ENCODE measurements at places on chromosomes 1 and 21.

DNA sequence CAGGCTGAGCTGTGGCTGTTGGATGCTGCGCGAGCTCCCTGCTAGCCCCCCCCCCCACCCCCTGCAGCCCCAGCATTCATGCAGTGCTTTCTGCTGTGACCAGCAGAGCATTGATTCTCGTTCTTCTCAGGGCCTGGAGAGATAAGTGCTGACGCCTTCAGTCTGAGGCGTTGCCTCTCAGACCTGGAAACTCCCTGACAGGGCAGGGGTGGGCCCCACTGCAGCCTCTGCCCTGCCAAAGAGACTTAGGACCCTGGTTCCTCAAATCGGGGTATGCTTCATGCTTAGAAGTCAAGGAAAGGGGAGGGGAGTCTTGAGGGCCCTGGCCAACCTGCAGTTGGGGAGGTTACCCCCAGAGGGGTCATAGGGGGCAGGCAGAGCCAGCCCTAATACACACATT, 38.5 kb downstream of the PTPRF start:
- DNase-seq: no peak

- DNase-seq: no peak
Measured at GRCh38 chr1:244919320-244920282, 55.3 kb upstream of the HNRNPU start.

- DNase-seq: no peak
Measured at GRCh38 chr1:31401241-31401640, 11.8 kb upstream of the SERINC2 start.

DNA sequence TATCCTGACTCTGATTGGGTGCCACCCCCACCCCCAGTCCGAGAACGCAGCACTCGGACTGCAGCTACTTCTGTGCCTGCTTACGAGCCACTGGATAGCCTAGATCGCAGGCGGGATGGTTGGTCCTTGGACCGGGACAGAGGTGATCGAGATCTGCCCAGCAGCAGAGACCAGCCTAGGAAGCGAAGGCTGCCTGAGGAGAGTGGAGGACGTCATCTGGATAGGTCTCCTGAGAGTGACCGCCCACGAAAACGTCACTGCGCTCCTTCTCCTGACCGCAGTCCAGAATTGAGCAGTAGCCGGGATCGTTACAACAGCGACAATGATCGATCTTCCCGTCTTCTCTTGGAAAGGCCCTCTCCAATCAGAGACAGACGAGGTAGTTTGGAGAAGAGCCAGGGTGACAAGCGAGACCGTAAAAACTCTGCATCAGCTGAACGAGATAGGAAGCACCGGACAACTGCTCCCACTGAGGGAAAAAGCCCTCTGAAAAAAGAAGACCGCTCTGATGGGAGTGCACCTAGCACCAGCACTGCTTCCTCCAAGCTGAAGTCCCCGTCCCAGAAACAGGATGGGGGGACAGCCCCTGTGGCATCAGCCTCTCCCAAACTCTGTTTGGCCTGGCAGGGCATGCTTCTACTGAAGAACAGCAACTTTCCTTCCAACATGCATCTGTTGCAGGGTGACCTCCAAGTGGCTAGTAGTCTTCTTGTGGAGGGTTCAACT, 2.1 kb downstream of the RBM15 start:
- no peak for DNase-seq

DNA sequence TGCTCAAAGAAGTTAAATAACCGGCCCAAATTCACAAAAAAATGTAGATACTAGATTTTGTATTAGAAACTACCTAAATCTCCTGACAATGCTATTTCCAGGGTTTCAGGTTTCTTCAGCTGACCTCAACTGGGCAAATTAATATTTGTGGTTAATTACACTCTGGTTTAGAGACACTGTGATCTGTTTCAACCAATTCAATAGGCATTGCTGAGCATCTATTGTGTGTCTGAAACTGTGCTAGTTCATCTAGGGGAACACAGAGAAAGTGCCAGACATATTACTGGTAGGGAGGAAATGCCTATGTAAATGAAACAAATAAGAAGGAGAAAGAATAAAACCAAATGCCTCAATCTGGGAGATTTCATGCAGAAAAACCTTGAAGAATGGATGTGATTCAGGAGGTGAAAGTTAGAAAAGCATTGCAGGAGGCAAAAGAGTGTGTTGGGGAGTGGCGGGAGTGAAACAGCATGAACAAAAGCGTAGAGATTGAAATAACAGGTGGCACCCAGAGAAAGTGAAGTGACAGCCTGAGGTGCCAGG, 51.3 kb upstream of the IVNS1ABP start:
- no peak for DNase-seq

GRCh38 chr21:42089093-42089631, 18.0 kb downstream of the UMODL1 start:
- DNase-seq: no peak

- peak; percentile 43 for DNase-seq
Measured at GRCh38 chr21:27681841-27682240, 715.0 kb upstream of the ADAMTS5 start.

DNA sequence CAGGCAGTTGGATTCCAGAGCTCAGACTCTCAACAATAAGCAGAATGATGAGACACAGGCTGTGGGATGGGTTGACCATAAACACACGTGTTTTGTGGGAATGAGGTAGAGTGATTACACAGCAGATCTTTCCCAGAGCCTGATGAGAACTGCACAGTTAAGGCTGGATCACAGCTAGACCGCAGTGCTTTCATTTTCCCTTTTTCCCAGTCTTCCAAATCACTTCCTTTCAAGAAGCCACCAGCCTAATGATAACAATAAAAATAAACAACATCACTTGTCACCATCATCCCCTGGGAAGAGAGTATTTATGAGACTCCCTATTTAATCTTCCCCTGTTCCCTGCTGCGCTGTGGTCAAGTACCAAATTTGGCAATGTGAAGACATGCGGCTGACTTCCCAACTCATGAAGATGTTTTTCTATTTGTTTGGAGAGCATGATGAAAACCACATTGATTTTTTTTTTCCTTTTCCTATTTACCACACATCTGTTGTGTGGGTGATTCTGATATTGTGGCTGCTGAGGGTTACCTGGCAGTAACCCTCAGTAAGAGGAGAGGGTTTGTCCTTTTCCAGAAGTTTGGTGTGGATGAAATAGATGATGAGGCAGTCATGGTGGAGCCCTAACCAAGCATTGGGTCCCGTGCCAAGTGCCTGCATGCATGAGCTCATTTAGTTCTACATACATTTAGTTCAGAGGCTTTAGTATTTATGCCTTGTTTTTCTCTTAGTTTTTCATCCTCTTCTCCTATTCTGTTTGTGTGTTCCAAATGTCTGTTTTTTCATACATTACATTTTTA, 248.9 kb upstream of the HOOK1 start:
- no peak for DNase-seq

GRCh38 chr1:202563818-202564217, 146.4 kb downstream of the SYT2 start:
- no peak for DNase-seq

DNA sequence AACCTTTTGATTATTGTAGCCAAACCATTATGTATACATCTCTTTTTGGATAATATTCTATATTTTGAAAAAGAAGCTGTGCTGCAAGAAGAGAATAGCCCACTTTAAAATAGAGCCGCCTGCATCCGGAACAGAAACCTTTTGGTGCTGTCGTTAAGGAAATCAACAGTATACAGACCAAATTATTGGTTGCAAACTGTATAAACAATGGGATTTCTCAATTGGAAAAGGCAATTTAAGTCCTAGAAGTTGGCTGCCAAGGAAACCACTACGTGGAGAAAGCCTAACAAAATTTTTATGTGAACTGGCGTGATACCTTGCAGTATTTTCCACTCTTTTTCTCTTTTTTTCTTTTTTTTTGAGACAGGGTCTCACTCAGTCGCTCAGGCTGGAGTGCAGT, 25.8 kb downstream of the DESI2 start:
- DNase-seq: no peak

- DNase-seq: no peak
Measured at GRCh38 chr1:205236951-205237475, 9.3 kb downstream of the TMCC2 start.

GRCh38 chr1:71304125-71304524, 223.3 kb upstream of the ZRANB2 start:
- no peak for DNase-seq

DNA sequence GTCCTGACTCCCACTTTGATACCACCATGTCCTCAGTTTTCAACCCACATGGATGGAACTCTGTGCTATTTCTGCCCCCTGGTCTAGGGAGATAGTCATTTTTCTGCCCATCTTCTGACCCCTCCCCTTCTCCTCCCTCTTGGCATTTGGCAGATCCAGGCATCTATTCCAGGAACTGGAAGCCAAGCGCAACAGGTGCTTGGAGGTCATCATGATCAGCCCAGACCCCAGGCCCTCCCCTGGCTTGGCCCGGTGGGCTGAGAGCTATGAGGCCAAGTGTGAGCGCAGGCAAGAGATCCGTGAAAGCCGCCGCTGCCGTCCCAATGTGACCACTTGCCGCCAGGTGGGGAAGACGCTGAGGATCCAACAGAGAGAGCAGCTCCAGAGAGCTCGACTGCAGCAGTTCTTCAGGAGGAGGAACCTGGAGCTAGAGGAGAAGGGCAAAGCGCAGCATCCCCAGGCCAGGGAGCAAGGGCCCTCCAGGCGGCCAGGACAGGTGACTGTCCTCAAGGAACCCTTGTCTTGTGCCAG, 4.0 kb downstream of the TRAF3IP3 start:
- DNase-seq: peak; percentile 10

- no peak for DNase-seq
Measured at GRCh38 chr1:35181790-35182455, 11.0 kb downstream of the SFPQ start.

GRCh38 chr1:7719468-7720094, 51.5 kb upstream of the VAMP3 start:
- DNase-seq: no peak

- peak; percentile 40 for DNase-seq
Measured at GRCh38 chr1:236141447-236142252, 689 bp upstream of the GPR137B start.

- DNase-seq: peak; percentile 21
Measured at GRCh38 chr1:90579212-90579802, 137.8 kb downstream of the BARHL2 start.

DNA sequence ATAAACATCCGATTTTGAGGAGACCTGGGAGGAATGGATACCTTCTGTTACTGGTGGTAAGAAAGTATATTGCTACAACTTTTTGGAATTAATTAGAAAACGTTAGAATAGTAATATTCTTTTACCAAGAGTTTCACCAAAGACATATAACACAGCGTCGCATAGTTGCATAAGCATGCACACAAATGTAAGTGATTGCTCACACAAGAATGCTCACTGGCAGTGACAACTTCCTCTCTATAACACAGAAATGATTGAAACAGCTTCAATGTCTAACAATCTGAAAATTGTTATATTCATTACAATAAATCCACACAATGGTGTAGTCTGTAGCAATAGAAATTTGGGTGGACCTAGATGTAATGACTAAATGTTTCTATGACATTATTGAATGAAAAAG, 998.6 kb downstream of the TTLL7 start:
- no peak for DNase-seq

DNA sequence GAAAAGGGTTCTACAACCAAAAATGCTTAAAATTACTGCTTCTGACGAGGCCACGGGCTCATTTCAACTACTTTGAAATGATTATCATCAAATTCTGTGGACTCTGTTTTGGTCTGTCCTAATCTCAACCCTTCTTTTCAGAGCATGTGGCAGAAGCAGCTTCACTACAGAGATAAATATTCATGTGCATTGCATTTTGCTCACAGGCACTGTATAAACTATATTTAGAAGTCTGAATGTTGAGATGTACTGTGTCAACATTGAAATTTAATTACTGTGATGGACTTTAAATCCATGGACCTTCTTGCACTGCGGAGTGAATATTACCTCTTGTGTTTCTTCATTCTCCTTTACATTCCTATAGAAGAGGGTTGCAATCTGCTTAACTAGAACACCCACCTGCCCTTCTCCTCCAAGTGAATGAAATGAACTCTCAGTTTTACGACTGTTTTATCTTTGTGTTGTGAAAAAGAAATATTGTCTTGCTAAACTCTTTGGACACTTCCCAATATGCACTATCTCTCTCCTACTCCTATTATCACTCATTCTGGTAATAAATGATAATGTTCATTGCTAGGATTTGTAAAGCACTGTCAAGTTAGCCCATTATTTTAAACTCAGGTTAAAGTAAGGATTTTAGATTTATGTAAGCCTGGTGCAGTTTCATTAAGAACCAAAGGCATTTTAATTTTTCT, 281.2 kb upstream of the ST6GALNAC5 start:
- no peak for DNase-seq

DNA sequence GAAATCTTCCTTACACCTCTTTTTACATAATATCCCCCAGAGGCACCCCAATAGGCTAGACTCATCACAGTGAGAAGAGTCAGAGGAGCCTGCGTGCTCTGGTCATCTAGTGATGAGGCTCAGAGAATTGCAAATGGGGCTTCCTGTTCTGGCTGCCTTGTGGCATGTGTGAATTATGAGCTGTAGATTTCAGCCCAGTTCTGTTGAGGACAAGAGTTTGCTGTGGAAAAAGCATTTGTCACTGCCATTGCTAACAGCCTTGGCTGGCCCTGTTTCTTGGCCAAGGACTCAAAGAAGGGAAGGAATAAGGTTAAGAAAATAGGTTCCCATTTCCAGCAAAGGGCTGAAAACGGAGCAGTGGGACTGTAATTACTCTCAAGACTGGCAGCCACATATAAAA, 30.7 kb downstream of the MRAP start:
- DNase-seq: no peak

GRCh38 chr21:35256468-35256988, 207.4 kb upstream of the RUNX1 start:
- peak; percentile 99 for DNase-seq

DNA sequence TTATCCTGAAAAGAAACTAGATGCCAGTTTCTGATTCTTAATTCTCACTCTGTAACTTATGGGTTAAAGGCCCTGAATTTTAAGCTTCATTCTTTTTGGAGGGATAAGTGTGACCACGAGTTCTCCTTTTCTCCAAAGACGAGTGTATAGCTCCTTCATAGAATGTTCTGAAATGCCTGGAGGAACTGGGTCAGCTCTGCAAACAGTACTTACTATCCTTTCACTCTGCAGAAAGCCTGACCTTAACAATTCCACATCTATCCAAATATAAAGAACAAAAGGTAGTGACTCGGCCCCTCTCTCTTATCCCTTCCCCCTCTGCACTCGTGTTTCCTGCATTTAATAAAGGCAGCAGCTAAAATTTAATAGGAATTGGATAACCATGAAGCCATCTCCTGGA, 150.5 kb downstream of the LYPLAL1 start:
- no peak for DNase-seq

GRCh38 chr1:52571783-52572182, 18.9 kb upstream of the TUT4 start:
- no peak for DNase-seq
